ENCODE measurements at places on chromosomes 6 and 20.

- DNase-seq = no peak
These were observed 26.6 kb downstream of the HDGFL1 start for GRCh38 chr6:22596011-22596410.

DNA sequence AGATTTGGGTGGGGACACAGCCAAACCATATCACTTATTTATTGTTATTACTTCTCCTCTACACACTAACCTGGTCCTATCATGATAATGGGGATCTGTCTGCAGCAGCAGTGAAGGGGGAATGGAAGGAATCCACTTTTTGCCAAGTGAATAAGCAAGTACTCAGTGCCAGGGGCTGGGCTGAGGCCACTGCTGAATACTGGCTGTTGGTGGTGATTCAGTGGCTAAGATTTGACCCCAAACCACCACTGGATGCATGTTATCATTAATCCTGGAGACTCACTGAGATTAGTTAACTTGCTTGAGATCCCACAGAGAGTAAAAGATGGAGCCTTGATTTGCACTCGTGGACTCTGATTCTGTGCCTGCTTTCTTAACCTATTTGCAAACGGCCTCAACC lies 127.7 kb downstream of the TSHZ2 start:
- DNase-seq = no peak

GRCh38 chr20:20439602-20440190 lies 71.8 kb downstream of the INSM1 start:
- DNase-seq = no peak

GRCh38 chr6:43299338-43300293 lies 1.6 kb downstream of the SLC22A7 start:
- no peak for DNase-seq

DNA sequence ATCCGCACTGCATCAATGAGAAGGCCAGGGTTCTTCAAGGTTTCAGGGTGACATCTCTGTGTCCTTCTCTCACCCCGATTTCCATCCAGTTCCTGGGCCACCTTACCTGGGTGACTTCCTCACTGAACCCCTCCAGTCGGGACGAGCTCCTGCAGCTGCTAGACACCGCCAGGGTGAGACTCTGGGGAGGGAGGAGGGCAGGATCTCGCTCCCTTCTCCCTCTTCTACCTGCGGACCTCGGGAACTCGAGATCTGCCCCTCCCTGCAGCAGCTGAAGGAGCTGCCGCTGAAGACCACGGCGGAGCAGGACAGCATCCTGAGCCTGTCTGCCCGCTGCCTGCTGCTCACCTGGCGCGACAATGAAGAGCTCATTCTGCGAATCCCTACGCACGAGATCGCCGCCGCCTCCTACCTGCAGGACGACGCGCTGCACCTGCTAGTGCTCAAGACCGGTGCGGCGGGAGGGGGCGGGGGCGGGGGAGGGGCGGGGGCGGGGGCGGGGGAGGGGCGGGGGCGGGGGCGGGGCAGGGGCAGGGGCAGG lies 7.5 kb downstream of the CCM2L start:
- peak; percentile 31 for DNase-seq

DNA sequence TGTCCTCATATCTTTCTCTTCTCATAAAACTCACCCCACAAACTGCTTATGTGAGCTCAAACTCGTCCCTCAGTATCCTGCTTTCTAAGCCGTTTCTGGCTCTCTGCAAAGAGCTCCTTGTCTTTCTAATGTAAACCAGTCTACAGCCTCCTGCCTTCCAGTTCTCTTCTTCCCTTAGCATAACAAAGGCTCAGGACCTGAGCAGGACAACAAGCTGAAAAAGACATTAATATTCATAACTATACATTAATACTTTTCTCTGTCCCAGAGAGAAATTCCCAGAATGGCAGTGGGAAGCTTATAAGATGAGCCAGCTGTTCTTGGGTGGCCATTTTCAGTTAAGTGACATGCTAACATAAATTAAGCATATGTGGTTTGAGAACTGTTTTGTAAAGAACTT lies 207.0 kb upstream of the TCF21 start:
- DNase-seq = no peak

DNA sequence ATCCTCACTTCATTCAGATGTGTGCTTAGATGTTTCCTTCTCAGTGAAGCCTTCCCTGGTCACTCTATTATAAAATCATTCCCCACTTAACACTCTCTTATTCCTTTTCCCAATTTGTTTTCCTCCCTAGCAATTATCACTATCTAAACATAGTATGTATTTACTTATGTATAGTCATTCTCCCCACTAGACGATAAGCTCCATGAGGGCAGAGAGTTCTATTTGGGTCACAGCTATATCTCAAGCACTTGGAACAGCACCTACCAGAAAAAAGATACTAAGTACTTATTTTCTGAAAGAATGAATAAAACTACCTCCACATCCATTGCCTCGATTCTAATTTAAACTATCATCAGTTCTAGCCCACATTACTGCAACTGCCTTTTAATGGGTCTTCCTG lies 36.5 kb downstream of the USP49 start:
- DNase-seq = no peak

DNA sequence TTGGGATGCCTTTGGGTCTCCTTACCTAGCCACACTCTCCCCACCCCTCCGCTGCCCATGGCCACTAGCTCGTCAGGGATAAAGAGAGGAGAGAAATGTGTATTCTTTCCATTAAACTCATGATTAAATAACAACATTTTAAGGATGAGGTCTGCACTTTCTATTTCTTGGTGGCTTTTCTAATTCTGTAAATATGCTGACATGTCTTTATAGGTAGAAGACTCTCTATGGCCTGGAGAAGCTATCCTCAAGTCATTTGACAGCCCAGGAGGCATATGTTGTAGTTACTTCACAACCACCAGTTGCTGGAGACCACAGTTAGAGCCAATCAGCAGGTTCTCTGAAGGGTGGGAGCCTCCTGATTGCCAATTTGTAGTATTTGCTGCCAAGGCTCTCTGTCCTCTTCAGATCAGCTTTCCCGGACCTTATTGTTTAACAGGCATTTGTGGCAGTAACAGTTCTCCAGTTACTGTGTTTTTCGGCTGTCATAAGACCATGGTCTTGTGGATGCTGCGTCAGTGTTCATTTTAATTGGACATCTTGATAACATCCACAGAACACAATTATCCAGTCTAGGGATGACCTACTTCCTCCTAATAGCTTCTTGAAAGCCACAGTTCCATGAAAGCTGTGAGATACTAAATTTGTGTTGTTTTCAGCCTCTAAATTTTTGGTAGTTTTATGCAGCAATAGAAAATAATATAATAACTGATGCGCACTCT lies 205.0 kb upstream of the KCNQ5 start:
- DNase-seq = no peak

- no peak for DNase-seq
These were observed 469 bp downstream of the GTSF1L start for GRCh38 chr20:43726333-43726732.

- DNase-seq = no peak
These were observed 335.5 kb downstream of the GJA1 start for GRCh38 chr6:121770943-121771342.

DNA sequence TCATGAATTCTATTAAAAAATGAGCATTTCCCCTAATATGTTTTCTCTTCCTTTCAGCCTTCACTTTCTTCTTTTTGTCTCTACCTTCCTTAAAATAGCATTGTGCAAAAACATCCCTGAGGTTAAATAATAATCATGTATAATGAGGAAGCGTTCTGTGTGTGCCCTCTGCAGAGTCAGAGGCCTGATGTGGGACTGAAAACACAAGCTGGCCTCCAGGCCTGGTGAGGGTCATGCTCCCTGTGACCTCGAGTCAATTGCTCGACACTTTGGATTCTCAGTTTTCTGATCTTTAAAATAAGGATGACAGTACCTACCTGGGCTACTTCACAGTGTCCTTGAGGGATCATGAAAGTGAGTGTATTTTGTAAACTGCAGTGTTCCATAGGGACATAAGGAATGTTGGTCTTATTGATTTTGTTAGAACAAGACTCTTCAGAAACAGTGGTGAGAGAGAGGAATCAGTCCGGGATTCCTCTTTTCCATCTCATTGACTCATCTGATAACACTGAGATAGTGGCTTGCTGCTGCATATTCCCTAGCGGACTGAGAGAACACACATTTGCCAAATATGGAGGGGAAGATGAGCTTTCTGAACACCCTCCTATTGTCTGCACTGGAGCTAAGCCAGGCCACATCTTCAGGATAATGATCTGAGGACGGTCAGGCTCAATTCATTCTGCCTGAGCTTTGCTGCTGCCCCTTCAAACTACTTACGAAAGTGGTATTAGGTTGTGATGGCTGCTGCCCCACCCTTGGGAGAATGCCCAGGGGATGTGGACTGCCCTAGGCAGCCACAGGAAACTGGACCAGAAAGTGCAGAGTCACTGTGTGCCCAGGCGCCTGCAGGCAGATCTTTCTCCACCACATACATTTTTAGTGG lies 39.6 kb upstream of the PDE7B start:
- no peak for DNase-seq

DNA sequence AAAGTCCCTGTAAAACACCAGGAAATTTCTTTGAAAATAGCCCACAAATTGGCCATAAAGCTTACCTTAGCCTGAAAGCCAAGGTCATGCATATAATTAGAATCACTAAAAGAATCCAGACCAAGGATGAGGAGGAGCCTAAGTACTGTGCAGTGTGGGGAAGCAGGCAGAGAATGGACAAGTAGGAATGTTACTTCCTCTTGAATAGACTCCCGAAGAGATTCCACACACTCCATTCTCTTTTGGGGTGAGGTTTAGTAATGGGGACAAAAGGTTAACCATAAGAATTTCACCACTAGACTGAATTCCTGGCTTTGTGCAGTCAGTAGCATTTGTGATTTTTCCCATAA lies 27.5 kb upstream of the MARCKS start:
- no peak for DNase-seq

- no peak for DNase-seq
These were observed 109.5 kb downstream of the SNX5 start for GRCh38 chr20:17859002-17859615.

DNA sequence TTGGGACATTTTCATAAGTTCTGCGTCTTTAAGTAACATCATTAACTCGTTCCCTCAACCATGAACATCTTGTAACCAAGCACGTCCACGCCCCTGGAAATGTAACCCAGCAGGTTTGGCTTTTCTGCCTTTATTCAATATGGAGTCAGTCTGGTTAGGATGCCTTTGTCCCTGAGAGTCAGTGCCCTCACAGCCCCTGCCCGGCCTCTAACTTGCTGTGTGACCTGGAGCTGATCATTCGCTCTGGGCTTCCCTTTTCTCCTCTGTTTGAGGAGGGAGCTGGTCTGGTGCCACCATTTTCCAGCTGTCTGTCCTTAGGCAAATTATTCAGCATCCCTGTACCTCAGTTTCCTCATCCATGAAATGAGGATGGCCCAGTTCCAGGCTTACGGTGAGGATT lies 26.5 kb upstream of the ANGPT4 start:
- no peak for DNase-seq

Data from CD4-positive, alpha-beta T cell treated with Interleukin-4 for 4 hours (primary cell).